Stimulated activated CD8-positive, alpha-beta memory T cell treated with anti-CD3 and anti-CD28 coated beads, Interleukin-12 subunit alpha, Interleukin-12 subunit beta, amount 100 ng/mL, for 4 hours (primary cell): ENCODE measurements at places on chromosomes 1 and 21.

GRCh38 chr1:119419109-119419508 is 4.2 kb downstream of the HSD3B2 start:
- no peak for DNase-seq

GRCh38 chr1:177937931-177938330 is 31.9 kb downstream of the SEC16B start:
- DNase-seq: no peak

- DNase-seq: no peak
Measured at GRCh38 chr1:111593403-111594305, 25.9 kb upstream of the RAP1A start.

- DNase-seq: no peak
Measured at GRCh38 chr1:172468296-172468695, 24.4 kb upstream of the PIGC start.

- no peak for DNase-seq
Measured at GRCh38 chr1:9787702-9788101, 36.1 kb downstream of the CLSTN1 start.
